ENCODE measurements at places on chromosomes 13 and 19.

GRCh38 chr19:46618670-46619231 lies 6.1 kb downstream of the PTGIR start:
- no peak for DNase-seq

GRCh38 chr19:12784871-12785430 lies 6.3 kb upstream of the JUNB start:
- no peak for DNase-seq

- peak; percentile 89 for DNase-seq
Observed at GRCh38 chr19:10259162-10259905, 7.3 kb downstream of the MRPL4 start.

DNA sequence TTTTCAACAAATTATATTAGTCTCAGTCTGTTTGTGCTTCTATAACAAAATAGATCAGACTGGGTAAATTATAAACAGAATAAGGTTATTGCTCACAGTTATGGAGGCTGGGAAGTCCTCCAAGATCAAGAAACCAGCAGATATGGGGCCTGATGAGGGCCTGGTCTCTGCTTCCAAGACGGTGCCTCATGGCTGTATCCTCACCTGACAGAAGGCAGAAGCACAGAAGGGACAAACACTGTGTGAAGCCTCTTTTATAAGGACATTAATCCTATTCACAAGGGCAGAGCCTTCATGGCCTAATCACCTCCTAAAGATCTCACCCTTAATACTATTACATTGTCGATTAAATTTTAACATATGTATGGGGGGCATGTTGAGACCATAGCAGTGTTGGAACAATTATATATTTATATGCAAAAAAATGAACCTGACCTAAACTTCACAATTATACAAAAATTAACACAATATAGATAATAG lies 12.7 kb downstream of the F10 start:
- no peak for DNase-seq

DNA sequence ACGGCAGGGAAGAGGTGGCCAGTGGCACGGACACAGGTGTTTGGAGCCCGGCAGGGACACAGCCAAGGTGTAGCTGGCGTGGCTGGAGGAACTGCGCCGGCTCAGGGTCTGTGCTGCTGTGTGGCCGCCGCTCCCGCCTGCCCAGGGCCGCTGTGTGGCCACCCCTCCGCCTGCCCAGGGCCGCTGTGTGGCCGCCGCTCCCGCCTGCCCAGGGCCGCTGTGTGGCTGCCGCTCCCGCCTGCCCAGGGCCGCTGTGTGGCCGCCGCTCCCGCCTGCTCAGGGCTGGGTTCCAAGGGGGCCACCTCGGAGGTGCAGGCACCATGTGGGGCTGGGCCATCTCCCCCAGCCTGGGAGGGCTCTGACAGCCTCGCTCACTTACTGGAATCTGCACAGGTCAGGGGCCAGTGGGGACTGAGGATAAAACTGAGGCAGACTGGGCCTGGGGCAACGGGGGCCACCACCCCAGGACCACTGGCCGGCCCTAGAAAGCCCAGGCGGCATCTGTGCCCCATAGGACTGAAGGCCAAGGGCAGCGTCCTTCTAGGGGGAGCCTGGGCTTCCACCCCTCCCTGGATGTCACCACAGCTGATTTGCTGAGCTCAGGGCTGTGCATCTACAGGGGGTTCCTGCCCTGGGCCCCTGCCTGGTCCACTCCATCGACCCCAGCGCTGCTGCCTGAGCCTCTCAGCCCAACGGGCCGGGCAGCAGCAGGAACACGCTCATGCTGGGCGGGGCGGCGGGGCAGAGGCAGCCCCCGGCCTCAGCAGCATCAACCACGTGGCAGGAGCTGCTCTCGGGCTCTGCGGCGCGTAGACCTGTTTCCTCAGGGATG lies 21.5 kb downstream of the C13orf46 start:
- no peak for DNase-seq

- no peak for DNase-seq
Observed at GRCh38 chr19:4991996-4992698, 23.2 kb downstream of the KDM4B start.

DNA sequence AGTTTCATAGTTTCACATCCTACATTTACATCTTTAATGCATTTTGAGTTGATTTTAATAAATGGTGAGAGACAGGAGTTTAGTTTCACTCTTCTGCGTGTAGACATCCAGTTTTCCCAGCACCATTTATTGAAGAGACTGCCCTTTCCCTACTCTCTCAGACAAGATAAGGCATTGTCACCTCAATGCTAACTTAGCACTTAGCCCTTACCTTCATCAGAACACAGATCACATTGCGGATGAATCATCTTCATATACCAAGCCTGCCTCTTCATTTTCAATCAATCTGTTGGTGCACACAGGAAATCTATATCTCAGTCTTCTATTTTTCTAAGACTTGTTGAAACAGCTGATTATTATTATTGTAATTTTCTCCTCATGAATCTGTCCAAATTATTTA lies 396.6 kb upstream of the NBEA start:
- DNase-seq: no peak

DNA sequence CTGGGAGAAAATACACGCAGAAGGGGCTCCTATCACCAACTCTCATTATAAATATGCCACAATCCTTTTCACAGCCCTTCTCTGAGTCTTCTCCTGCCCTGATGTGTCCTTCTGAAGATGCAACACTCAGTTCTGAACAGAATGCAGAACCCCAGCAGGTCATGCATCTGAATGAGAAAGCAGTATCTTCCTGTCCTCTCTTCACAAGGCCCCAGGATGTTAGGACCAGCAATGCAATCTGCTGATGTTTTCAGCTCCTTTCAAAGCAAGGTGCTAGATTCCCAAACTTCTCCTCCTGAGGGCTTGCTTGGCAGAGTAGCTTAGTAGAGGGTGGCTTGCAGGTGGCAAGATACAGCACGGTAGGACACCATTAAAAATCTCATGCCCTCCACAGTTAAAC lies 22.3 kb upstream of the DOCK9 start:
- no peak for DNase-seq

DNA sequence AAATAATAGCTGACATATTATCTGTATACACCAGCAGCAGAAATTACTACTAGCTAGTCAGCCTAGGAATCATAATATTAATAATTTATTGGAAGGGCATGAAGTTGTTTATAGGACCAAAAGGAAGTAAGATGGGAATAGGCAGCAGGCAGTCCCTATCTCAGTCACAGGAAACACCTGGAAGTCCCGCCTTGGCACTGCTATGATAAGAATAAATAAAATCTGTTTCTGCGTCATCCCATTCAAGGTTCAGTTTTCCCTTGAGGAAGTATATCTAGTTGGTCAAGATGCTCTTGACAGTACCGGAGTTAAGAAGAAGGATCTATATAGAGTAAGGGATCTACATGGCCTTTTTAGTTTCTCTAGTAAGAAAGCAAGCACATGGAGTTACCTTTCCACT lies 830.8 kb downstream of the DIAPH3 start:
- no peak for DNase-seq

- no peak for DNase-seq
Observed at GRCh38 chr13:69373747-69374425, 733.7 kb upstream of the ATXN8OS start.

DNA sequence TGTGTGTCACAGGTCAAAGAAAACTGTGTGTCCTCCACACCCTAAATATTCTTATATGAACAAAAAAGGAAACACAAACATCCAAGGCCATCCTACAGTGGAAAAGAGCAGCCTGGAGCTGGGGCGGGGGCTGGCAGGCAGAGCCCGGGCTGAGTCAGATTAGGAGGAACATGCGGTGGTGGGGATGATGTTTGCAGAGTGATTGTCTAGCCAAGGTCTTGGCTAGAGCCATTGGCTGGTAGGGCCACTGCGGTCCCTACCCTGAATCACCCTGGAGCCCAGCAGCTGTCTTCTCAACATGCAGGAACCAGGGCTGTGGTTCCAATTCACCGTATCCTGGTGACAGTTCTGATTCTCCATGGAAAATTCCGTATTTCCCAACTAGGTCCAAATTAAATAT lies 439.5 kb downstream of the FGF9 start:
- DNase-seq: no peak

DNA sequence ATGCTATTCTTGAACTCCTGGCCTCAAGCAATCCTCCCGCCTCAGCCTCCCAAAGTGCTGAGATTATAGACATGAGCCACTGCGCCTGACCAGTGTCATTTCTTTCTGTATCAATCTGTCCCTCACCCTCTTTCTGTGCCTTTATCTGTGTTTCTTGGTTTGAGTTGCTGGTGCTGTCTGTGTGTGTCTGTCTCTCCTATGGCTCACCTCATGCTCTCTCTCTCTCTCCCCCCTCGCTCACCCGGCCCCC lies 9.9 kb downstream of the IRF2BP1 start:
- DNase-seq: no peak

DNA sequence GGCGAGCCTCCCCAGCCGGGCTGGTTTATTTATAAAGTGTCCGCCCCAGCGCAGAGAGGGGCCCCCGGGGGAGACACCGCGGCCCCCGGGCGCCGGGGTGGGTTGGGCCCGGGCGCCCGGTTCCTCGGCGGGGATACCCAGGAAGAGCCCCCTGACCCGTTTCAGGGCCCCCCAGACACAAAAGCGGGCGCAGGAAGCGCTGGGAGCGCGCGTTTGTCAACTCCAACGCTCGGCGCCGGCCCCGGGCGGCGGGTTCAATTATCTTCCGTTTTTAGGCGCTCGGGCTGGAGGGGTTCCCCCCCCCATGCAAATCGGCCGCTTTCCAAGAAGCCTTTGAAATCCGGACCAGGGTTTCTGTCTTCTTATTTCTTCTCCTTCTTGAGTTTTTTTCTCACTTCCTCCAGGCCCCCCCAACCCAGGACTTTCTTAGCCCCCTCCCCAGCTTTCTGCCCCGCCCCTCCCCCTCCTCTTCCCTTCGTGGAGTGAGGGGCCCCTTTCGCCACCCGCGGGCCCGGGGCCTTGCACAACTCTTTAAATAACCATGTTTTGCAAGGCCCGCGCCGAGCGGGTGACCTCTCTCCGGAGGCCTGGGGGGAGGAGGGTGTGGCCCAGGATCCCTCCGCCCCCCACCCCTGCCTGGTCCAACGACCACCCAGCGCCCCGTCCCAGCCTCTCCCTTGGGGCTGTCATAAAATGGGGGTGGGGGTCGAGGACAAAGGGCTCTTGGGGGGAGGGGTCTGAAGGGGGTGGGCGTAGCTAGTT lies 935 bp downstream of the ARID3A start:
- DNase-seq: peak; percentile 81

GRCh38 chr19:44649578-44650145 lies 6.0 kb downstream of the PVR start:
- DNase-seq: peak; percentile 30

GRCh38 chr19:40265055-40265762 lies 19.9 kb downstream of the AKT2 start:
- DNase-seq: no peak

DNA sequence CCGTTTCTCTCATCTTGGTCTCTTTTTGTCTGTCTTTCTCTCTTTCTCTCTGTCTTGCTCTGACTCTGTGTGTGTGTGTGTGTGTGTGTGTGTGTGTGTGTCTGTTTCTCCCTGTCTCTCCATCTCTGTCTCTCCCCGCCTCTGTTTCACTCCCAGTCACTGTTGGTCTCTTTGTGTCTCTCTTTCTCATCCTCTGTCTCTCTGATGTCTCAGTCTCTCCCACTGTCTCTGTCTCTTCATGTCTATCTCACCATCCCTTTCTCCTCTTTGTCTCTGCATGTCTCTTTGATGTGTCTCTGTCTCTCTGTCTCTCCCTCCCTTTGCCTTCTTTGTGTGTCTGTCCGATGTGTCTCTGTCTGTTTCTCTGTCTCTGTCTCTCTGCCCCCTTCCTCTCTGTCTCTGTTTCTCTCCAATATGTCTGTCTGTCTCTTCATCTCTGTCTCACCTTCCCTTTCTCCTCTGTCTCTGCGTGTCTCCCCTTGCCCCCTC lies 2.5 kb downstream of the NFIC start:
- no peak for DNase-seq

DNA sequence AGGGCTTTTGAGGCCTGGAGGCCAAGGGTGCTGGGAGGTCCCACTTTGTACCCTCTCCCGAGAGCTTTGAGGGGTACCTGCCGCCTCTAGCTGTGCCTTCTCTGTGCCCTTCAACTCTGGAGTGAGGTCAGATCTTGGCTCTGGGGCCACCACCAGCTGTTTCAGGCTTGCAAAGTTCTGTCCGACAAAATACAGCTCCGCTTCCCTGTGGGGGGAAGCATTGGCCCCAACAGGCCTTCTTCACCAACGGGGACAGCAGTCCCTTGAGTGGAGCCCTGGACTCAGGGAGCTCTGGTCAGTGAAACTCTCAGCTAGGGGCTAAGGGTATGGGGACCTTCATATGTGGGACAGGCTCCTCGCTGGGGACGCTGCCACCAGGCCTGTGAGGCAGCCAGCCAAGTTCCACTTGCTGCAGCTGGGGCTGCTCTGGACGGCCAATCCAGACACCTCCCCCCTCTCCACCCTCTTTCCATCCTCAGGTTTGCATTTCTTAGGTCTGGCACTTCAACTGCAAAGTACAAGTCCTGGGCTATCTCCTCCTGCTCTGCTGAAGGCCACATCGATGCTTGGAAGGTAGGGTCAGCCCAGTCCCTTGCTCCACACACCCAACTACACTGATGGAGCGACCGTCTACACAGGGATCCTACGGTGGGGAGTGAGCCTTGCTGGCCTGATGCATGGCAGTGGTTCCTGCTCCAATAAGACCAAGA lies 46.8 kb downstream of the C13orf46 start:
- peak; percentile 71 for DNase-seq
